Smooth muscle cell of bladder (primary cell): ENCODE measurements at places on chromosomes 13 and 19. TPM values are rescaled to one million over a fixed set of nuclear protein-coding genes. Genes with fewer than 3 reads are reported as not detected.

ELANE gene
- total RNA-seq = 0.46 and 0.85 TPM in 2 replicates

TRIP10 gene
- total RNA-seq = 36.0 and 46.7 TPM in 2 replicates

NALCN gene
- 5.1 and 11.6 TPM in 2 replicates for total RNA-seq

ZNF345 gene
- 1.4 and 1.7 TPM in 2 replicates for total RNA-seq

SULT2A1 gene
- total RNA-seq = 0.09 TPM in 1 of 2 replicates, not detected in the other

RB1 gene
- total RNA-seq = 16.5 and 18.3 TPM in 2 replicates
